ENCODE measurements at places on chromosomes 5 and 9.
A peak's percentile ranks its signal among the peaks of the same experiment; 100 is the strongest.

GRCh38 chr5:99116526-99116925 lies 187.7 kb upstream of the CHD1 start:
- no peak for DNase-seq

DNA sequence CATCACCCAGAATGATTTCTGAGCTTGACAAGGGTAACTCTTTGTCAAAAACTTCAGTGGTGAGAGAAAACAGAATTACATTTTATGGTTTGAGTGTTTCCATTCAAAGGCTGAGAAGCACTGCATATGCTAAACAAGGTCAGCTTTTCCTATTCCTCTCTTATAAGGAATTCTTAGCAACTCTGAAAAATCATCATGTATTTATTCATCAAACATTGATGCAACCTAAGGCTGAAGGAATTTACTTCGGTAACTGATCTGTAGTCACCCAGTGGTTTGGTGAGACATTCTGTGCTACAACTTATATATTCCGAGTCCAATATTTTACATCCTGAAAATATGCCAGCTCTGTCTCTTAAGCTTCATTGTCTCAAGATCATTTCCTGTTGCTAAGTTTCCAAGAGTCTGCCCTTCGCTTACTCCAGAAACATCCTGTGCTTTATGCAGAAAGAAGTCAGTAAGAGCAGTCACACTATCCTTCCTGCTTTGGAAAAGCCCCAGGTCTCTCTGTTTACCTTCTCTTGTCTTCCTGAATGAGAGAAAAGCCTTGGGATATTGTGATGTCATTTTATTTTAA lies 176.6 kb upstream of the TBCA start:
- DNase-seq: no peak

- DNase-seq: no peak
Observed at GRCh38 chr9:77018058-77018968, 1.1 kb upstream of the FOXB2 start.

- DNase-seq: no peak
Observed at GRCh38 chr5:75441560-75441959, 69.9 kb downstream of the CERT1 start.

DNA sequence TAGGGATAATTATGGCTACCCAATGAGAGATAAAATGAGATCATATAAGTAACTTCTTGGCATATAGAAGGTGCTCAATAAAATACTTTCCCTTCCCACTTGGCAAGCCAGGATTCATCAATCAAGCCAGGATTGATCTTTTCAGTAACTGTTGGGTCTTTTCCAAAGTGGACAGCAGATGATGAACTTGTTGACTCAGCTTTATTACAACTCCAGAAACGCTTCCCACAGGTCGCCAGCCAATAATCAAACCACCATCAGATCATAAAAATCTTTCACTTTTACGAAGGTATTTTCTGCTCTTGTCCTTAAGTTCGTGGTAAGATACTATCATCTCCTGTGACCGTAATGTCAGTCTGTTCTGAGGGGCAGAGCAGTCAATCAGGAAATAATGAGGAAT lies 39.8 kb upstream of the WHRN start:
- DNase-seq: no peak

GRCh38 chr5:75078027-75078426 lies 25.7 kb upstream of the GCNT4 start:
- DNase-seq: no peak

DNA sequence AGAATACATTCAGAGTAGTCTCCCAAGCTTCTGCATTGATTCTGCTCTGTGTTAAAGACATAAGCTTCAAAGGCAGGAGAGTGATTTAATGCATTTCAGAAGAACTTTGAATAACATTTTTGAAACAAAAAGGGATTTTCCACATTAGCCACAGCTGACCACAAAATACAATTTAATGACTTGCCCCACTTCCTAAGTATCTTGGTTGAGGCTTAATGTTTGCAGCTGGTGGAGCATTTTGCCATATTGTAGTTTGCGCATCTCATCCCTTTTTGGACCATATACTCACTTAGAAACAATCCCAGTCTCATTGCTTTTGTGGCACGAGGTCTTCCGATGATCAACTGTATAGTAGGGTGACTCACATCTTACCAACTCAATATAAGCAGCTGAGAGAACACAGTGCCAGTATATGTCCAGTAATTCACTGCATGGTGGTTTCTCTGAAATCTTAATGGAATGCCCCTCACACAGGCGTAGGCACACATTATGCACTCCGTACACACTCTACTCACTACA lies 455.8 kb upstream of the PTGER4 start:
- peak; percentile 73 for DNase-seq

- peak; percentile 56 for DNase-seq
Observed at GRCh38 chr9:95057101-95057500, 260.4 kb downstream of the FANCC start.

GRCh38 chr5:97495301-97495700 lies 312.3 kb upstream of the RIOK2 start:
- no peak for DNase-seq
